ENCODE measurements at places on chromosomes 1 and 21.

- no peak for DNase-seq
Observed at GRCh38 chr1:34906756-34907155, 22.7 kb downstream of the DLGAP3 start.

- no peak for DNase-seq
Observed at GRCh38 chr21:43965911-43966585, 46.1 kb upstream of the TRAPPC10 start.

GRCh38 chr21:39775816-39776215 lies 30.8 kb downstream of the IGSF5 start:
- no peak for DNase-seq

- no peak for DNase-seq
Observed at GRCh38 chr21:43743947-43744346, 25.0 kb downstream of the PDXK start.

GRCh38 chr1:196271212-196271947 lies 336.9 kb downstream of the KCNT2 start:
- no peak for DNase-seq

DNA sequence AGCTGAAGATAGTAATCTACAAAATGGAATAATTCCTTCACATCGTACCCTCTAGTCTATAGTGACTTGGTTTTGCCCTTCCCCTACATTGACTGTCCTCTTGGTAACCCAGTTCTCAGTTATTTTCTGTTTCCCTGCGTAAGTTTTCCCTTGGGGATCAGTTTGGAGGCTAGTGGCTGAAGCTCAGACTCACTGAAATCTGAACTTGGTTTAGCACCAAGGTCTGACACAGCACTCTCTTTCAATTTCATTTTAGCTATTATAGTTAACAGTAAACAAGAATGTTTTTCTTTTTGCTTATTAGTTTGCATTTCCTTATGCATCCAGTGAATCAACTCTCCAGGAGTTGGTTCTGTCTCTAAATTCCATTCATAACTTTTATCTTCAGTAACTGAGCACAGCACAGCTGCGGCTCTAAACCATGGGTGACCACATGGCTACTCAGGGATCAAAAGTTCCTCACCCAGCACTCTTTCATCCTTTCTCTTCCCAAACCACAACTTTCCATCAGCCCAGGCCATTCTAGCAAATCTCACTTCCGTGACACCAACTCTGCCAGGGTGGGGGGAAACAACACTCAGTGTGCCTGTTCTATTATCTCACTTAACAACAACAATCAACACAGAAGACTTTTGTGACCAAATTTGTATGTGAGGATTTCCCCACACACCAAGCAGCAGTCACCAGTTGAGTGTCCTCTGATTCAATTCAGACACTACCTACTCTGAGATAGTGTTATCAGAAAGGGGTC lies 17.6 kb upstream of the IFI6 start:
- no peak for DNase-seq

Data from activated T-cell treated with anti-CD3 and anti-CD28 coated beads, Interleukin-2, amount 50 U/mL, for 72 hours (primary cell).